ENCODE measurements at places on chromosomes 3 and 15.
A peak's percentile ranks its signal among the peaks of the same experiment; 100 is the strongest.

DNA sequence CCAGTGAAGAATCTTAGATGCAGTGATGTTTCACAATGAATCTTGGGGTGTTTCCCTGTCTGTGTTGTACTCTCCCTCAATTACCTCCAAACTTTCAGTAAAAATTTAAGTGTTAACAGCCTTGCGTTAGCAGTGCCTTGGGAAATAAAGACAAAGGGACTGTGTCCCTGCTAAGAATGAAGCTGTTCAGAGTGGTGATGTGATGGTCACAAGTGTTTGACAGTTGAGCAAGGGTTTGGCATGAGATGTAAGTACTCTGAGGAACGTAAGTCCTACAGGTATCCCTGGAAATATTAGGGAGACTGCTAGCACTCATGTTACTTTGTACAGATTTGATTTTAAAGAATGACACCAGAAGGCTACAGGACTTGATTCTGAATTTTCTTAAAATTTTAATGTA, 304.3 kb upstream of the DPH6 start:
- DNase-seq, result no peak

- DNase-seq, result peak; percentile 60
Observed at GRCh38 chr15:63915873-63916771, 82.4 kb upstream of the HERC1 start.

- no peak for DNase-seq
Observed at GRCh38 chr15:70048578-70049514, 48.9 kb downstream of the TLE3 start.

DNA sequence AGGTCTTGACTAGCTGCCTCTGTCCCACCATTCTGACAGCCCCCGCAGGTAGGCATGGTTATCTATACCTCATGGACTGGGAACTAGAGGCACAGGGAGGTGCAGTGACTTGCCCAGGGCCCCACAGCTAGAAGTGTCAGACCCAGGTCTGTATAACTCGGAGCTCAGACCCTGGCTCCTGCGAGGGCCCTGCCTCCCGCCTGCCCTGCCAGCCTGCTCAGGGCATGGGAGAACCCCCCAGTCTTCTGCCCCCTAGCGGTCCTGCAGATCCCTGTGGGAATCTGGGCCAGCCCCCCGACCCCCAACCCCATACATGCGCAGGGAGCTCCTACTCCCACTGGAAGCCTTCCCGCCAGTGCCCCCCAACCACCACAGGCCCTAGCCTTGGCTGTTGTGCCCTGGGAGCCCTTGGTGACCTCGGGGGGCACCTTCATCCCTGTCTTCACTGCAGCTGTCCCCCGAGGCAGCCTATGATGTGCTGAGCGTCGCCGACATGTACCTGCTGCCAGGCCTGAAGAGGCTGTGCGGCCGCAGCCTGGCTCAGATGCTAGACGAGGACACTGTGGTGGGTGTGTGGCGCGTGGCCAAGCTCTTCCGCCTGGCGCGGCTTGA, 6.9 kb downstream of the ABTB1 start:
- DNase-seq, result no peak

DNA sequence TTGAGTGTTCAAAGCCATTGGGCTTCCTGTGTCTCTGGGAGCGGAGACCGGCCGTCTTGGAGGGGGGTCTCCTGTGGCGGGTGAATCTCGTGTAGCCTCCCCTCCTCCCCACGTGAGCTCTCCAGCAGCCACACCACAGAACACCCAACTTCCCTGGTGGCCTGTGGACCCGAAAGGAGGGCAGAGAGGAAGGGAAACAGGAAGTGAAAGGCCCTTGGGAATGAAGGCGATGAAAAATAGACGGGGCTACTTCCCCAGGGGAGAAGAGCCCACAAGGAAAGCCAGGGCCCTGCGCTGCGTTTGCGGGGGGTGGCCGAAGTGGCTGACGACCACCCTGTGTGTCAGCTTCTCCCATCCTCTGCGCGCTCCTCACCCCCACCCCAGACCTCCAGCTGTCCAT, 5.4 kb downstream of the ANKRD63 start:
- DNase-seq, result no peak

DNA sequence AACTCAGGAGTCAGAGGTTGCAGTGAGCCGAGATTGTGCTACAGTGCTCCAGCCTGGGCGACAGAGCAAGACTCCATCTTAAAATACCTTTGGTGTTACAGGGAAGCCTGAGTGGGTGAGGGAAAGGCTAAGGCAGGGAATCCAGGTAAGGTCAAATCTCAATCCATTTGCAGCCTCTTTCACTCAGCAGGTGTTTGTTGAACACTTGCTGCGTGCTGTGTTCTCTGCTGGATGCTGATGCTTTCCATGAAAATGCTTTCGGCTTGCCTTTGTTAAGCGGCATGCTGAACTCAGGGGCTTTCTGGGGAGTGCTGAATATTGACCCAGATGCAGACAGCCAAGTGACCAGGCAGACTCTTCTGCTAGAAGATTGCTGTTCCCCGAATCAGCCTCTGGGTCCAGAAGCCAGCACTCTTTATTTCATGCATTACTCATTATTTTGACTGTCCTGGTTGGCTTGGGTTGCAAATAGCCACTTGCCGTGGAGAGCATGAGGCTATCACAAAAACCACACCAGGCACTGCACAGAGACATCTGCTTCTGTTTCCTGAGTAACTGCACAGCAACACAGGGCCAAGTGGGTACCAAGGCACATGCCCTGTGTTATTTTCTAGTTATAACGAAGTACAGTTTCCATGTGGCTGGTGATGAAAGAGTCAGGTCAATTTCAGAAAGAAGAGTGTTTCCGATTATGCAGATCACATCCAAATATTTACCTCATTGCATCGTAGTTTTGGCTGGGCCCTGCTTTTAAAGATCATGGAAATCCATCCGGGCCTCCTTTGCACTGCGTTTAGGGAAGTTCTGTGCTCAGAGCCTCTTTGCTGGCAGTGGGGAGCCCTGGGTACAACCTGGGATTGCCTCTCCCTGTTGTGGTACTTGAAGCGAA, 88.6 kb downstream of the THSD4 start:
- DNase-seq, result peak; percentile 39

DNA sequence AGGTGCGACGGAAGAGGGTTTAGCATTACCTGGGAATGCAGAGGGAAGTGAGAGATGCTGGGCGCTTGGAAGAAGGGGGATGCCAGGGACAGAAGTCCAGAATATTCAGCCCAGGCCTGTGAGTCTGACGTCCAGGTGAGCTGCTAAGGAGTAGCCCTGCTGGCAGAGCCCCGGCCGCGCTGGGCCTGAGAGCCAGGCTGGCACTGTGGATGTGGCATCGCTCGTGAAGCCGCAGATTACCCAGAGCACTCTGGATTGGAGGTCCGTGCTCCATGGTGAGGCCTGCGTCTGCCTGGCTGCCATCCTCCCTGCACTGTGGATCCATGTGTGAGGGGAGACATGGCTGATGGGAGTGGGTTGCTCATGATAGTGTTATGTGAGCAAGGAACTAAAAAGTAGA, 14.5 kb downstream of the MAN2A2 start:
- no peak for DNase-seq

GRCh38 chr3:100089812-100090668, 24.3 kb downstream of the FILIP1L start:
- peak; percentile 83 for DNase-seq

DNA sequence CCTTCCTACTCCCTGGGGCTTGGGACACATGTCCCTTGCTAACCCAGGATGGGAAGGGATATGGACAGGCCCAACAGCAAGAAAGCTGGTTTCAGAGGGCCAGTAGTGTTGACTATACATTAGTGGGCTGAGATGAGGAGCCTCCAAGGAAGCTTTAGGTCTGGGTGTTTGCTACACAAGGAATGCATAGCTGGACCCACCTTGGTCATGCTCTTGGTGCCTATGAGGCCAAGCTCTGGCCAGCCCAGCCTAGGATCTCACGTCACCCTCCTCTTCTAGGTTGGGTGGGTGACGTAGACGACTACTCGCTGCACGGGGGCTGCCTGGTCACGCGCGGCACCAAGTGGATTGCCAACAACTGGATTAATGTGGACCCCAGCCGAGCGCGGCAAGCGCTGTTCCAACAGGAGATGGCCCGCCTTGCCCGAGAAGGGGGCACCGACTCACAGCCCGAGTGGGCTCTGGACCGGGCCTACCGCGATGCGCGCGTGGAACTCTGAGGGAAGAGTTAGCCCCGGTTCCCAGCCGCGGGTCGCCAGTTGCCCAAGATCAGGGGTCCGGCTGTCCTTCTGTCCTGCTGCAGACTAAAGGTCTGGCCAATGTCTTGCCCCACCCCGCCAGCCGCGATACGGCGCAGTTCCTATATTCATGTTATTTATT, 653 bp upstream of the WDR6 start:
- peak; percentile 61 for DNase-seq

- DNase-seq, result no peak
Observed at GRCh38 chr3:123246866-123247265, 45.1 kb downstream of the SEC22A start.

GRCh38 chr15:71379893-71380292, 264.6 kb downstream of the THSD4 start:
- DNase-seq, result peak; percentile 63

DNA sequence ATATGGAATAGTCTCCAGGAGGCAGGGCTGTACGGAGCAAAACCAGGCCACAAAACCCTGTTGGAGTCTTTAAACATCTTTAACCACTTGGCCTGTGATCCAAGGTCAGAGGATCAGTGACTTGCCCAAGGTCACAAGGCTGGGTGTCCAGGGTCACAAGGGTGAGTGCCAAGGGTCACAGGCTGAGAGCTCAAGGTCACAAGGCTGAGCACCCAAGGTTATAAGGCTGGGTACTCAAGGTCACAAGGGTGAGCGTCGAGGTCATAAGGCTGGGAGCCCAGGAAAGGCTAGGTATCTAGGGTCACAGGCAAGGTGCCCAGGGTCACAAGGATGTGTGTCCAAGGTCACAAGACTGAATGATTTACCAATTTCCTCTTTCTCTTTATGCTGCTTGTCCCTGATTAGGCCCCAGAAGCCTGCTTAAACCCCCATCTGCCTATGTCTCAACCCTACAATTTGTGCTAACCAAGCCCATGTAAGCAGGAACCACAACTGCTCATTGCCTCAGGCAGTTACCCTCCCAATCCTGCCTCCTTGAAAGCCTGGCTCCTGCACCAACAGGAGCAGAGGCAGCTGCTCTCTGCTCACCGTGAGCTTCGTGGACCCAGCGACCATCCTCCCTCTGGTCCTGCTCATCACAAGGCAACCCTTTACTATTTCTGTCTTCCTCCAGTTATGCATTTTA, 51.5 kb downstream of the MGLL start:
- no peak for DNase-seq

DNA sequence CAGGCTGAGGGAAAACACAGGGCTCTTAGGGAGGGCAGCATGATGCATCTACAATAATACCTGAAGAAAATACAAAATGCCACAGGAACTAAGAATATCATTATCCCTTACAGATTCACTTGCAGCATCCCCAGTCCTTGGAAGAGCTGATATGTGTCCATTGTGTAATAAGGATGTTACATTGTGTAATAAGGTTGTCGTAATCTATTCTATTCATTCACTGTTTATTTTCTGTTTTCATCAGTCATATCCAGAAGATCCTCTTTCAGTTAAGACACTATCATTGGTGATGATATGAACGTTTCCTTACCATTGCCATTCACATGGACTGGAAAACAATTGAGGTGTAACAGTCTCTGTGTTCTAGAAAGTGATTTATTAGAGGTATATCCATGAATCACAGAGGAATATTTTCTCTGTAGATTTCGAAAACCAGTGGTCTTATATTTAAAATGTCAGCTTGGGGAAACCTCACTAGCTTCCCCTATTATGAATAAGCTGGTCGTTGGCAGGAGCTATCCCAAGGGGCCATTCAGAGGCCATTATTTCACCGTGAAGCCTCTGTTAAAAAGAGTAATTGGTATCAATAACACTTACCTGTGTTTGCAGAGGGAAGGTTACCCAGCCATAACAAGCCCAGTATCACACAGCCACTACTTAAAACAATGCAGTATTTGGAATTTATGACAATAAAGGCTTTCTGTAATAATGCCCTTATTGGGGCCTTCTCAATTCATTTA, 241.1 kb downstream of the ZNF385D start:
- peak; percentile 1 for DNase-seq

- peak; percentile 67 for DNase-seq
Observed at GRCh38 chr15:32919749-32920414, 202.1 kb downstream of the GREM1 start.

GRCh38 chr3:72296477-72297111, 511.6 kb upstream of the PROK2 start:
- no peak for DNase-seq

DNA sequence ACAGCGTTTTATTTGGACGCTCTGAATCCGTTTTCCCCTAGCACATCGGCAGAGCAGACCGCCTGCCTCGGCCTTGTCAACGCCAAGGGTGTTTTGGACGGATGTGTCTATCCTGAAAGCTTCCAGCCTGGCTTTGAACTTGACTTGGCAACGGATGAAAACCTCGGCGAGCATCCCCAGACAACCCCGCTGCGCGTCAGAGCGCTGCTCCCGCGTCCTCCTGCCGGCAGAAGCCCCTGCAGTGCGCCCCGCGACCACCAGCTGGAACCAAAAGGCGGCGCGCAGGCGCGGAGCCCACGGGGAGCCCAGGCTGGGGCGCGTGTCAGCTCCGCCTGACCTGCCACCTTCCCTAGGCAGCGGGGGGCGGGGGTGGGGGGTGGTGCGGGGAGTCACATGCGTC, 26.2 kb upstream of the ARL8B start:
- DNase-seq, result peak; percentile 23

DNA sequence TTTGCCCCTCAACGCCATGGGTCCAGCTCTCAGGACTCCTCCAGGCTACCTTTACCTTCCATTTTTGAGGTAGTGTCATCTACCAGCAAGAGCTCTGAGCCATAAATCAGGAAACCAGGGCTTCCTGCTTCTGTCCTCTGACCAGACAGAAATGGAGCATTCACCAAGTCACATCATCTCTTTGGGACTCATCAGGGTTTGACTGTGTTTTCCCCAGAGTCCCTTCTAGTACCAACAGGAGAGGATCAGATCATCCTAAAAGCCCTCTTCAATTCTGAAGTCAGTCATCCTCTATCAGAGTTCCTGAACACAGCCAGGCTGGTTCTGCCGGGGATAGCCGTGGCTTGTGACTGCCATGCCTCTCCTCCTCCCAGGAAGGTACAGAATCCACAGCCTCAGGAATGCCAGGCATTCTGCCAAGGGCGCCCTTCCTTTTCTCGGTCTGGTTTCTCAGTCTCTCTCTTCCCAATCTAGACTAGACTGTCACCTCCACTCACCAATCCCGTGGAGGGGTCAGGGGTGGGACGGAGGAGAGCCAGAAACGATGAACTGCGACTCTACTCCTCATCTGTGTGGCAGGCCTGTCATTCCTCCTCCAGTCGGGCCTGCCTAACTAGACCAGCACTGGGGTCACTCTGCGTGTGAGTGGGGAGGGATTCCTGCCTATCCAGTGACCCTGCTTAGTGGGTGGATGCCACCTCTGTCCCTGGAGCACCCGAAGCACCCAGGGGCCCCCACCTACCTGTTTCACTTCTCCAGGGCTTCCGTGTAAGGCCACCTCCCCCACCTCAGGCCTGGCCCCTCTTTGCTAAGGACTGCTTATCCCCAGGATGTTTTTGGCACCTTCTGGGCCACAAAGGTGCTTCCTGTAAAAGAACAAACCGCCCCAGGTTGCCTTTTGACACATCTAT, 30.9 kb downstream of the CCNL1 start:
- DNase-seq, result peak; percentile 47
